ENCODE measurements at places on chromosomes 6 and 20.

DNA sequence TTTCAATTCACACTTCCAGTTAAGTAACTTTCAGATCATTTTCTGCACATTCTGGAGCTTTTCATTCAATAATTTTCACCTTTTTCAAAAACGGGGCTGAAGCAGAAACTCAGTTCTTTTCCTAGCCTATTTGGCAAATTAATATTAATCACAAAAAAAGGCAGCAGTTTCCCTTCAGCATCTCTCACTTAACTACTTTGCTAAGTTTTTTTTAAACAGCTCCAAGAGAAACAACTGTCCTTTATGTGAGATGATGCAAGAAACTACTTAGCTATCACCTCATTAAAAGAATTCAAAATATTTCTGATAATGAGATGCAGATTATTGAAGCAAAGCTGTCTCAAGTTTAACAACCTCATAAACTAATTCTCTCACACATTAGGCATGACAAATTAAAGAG, 11.8 kb downstream of the CASS4 start:
- DNase-seq = no peak

GRCh38 chr6:118285791-118286190, 262.3 kb upstream of the PLN start:
- DNase-seq = no peak

GRCh38 chr6:142013287-142013686, 119.4 kb upstream of the GJE1 start:
- DNase-seq = no peak

DNA sequence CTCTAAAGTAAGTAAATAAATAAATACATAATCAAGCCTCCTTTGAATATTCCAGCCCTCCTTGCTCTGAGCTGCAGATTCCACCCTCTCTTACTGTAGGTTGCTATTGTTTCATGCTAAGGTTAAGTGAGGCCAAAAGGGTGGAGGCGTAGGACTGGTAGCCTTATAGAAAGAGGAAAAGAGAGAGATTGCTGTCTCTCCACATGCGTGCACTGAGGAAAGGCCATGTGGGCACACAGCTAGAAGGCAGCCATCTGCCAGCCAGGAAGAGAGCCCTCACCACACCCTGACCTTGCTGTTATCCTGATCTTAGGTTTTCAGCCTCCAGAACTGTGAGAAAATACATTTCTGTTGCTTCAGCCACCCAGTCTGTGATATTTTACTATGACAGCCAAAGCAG, 87.4 kb upstream of the SHLD1 start:
- DNase-seq = no peak

All from progenitor cell of endocrine pancreas (in vitro differentiated cells).